Fibroblast of skin of left quadriceps (primary cell): ENCODE measurements at places on chromosomes 5 and 9.
A peak's percentile ranks its signal among the peaks of the same experiment; 100 is the strongest.

DNA sequence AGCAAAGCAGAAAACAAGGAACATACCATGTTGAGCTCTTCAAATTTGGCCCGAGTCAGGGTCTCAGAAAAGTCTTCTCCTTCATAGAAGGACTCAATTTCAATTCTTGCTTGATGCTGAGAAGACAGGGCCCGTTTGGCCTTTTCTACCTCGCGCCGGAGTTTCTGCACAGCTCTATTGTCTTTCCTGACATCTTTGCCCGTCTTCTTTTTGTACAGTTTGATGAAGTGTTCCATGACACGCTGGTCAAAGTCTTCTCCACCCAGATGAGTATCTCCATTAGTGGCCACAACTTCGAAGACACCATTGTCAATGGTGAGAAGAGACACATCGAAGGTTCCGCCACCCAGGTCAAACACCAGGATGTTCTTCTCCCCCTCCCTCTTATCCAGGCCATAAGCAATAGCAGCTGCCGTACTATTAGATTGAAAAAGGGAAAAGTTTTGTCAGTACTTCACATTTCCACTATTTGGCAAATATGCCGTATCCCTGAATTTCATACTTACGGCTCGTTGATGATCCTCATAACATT, 2.2 kb downstream of the HSPA5 start:
- DNase-seq: no peak

DNA sequence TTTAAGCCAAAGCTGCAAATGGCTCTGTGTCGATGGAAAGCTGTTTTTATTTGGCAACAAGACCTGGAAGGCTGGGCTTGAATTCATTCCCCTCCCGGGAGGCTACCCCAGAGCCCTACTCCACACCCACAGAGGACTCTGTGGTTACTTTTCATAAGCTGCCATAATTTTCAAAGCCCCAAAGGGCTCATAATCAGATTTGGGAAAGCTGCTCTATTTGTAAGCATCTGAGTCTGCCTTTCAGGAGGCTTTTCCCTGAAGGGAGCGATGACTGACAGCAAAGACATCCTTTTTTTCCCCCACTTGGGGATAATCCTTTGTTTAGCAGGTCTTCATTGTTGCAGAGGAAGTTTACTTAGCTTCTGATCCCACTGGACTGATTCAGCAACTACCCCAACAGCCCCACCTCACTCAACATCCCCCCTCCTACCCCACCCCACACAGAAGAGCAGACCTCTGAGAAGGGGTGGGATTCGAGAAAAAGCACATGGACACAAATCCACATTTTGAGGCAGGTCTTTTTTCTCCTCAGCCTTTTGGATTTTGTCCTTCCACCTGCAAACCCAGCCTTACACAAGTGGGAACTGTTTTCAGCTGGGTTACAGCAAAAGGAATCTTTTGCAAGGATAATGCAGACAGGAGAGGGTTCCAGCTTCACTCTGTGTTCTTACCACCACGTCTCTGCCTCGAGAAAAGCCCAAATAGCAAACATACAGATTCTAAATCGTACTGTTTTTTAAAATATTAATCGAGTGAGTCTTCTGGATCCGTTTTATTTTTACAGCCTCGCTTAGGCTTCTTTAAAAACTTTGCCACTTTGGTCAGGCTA, 244.4 kb upstream of the TUT7 start:
- peak; percentile 62 for DNase-seq

GRCh38 chr9:121690766-121691165, 39.3 kb downstream of the DAB2IP start:
- no peak for DNase-seq

- peak; percentile 20 for DNase-seq
These were observed 217.6 kb downstream of the NPR3 start for GRCh38 chr5:32928761-32929160.

DNA sequence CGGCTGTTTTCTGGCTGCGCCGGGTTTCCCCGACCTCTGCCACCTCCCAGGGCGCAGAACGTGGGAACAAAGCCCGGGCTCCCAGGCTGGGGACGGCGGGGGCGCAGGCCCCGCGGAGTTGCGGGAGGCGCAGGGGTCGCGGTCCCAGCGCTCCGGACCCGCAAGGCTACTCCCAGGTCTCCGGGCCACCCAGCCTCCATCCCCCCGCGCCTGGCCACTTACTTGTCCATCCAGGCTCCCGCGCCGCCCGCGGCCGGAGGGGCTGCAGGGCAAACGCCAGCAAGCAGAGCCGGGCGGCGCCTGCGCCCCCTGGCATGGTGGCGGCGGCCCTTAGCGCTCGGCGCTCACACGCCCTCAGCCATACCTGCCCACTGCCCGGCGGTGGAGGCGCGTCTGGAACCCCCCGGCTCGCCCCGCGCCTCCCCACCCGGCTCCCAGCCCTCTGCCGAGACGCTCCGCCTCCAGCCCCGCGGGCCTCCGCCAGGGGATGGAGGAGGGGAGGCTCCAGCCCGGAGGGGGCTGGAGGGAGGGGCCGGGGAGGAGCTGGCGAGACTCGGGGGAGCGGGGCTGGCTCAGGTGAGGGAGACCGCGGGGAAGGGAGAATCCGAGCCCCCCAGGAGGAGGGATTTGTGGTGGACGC, at the start of gene ADAM19:
TSS of gene ADAM19 (minus strand) at position 395 of the 640 bp plus-strand sequence. CDS start at position 316, 79 bp downstream.
- peak; percentile 49 for DNase-seq

- DNase-seq: no peak
These were observed 225.2 kb downstream of the SEMA5A start for GRCh38 chr5:9320652-9321051.

DNA sequence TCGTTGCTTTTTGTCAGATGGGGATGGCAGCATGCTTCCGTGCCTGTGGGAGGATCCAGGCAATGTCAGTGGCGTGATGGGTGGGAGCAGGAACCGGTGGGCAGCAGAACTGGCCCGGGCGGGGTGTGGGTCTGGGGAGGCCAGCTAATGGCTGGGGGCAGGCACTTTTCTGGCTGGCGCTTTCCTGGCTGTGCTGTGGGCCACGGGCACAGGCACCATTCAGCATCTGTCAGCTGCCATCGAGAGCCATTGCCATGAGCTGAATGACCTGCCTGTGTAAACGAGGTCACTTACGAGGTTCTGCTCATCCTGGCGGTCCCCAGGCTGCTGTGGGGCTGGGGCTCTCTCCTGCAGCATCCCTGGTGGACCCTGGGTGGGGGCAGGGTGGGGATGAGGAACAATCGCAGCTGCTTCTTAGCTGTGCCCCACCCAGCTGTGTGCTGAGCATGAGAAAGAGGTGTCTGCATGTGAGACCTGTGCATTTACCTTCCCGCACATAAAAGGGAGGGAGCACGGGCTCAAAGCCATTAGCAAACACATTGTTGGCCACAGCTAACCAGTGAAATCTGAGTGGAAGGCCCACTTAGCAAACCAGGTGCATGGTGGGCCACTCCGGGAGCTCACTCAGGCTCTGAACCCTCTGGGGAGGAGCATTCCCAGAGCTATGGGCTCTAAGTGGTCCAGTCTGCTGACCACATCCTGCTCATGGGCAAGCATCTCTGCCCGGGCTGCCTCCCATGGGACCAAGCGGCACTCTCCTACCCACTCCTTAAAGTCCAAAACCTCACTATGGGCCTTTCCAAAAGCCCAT, 41.3 kb upstream of the OLFM1 start:
- no peak for DNase-seq

DNA sequence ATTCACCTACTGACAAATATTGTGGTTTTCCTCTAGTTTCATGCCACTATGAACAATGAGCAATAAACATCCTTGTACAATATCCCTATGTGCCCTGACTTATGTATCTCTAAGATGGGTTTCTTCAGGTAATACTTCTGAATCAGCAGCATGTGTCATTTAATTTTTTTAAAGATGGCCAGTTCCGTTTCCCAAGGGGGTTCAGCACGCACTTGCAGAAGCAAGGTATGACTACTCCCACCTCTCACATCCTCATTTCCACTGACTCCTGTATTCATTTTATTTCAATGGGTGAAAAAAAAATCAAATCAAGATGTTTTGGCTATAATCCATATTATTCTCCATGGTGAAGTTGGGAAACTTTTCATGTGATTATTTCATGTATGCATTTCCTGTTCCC, 14.7 kb upstream of the ADAMTS19 start:
- no peak for DNase-seq

DNA sequence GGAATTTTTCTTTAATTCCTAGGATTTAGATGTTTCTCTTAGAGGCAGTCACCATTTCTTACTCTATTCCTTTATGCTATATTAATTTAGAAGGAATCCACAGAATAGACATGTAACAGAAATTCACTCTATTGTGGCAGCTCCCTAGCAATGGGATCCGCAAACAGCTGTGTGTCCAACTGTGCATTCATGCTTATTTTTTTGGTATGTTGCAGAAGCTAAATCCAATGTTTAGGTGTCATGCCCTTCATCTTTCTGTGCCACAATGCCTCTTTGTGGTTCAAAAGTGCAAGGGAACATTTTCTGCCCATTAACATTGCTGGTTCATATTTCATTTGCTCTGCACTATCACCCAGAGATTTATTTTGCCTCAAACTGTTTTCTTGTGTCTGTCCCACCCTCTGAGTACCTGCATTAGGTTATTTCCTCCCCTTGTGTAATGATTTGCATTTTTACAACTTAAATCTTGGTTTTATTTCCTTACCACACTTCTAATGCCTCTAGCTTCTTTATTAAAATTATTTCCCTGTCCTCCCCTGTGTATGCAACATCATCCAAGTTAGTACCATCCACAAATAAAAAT, 816.5 kb downstream of the EFNA5 start:
- DNase-seq: no peak
